ENCODE measurements at places on chromosomes 5 and 9.

- no peak for DNase-seq
Observed at GRCh38 chr5:80064124-80064523, 29.0 kb downstream of the THBS4 start.

GRCh38 chr9:89892920-89893319, 288.1 kb downstream of the GADD45G start:
- DNase-seq = no peak

GRCh38 chr5:68407311-68408239, 192.0 kb downstream of the PIK3R1 start:
- DNase-seq = no peak

DNA sequence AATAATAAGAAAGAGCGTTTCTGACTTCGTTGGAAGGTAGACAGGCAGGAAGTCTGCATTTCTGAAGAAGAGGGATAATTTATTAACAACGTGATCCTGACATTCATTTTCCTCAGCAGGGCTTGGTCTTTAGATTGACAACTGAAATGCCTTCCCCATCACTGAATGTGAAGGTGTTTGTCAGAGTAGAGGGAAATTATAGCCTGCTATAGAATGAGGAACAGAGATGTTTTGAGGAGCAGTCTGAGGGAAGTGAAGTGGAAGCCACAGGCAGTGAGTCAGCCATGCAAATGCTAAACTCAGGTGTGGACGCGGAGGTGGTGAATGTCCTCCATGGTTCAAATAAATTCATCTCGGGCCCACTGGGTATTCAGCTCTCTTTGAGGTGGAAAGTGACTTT, 30.5 kb downstream of the C7 start:
- no peak for DNase-seq

DNA sequence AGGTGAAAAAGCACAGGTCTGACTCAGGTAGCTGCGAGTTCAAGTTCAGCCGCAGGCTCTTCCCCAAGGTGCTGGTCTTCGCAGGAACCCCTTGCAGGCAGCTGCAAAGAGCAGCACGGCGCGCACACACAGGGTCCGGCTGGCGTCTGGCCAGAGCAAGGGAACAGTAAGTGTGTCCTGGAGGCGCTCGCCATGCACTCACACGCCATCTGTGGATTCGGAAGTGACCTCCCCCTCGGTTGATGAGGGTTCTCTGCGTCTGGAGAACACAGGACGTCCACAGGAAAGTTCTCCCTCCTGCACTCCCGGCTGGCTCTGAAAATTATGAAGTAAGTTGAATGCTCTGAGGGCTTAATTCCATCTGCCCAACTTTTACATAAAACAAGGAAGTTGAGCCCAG, 14.0 kb upstream of the EGFL7 start:
- no peak for DNase-seq

- no peak for DNase-seq
Observed at GRCh38 chr9:132266017-132266416, 88.8 kb downstream of the SETX start.

- DNase-seq = no peak
Observed at GRCh38 chr5:7894860-7895259, 25.9 kb downstream of the MTRR start.

DNA sequence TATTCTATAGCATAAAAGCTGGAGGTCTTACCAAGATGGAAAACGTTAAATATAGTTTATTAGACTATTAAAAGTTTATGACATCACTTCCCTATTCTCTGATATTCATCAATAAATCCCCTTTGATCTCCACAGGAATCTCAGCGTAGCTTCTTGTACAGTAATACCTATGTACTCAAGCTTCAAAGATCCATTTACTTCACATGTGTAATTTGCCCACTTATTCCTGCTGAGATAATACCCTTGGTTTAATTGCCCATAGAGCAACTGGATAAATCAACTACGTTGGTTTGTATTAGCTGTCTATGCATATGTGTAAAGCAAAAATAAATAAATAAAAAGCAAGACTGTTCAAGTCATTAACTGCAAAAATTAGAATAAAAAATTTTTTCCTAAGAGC, 219.7 kb downstream of the EFNA5 start:
- DNase-seq = no peak

DNA sequence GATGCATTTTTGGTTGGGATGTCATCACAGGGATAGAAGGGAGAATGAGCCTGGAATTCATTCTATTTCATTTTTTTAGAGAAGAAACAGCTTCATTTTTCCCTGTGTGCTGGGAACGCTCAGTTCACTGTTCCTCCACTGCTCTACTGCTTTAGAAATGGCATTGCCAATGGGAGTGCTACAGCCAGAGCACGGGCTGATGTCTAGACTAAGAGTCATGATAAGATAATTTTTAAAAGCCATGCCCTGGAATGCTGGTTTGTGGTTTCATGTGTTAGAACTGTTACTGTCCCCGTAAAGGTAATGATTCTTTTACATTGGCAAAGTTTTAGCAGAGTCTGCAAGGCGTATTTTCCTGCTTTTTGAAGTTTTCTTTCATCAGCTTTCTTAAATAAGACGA, 119.6 kb downstream of the SEMA6A start:
- no peak for DNase-seq

DNA sequence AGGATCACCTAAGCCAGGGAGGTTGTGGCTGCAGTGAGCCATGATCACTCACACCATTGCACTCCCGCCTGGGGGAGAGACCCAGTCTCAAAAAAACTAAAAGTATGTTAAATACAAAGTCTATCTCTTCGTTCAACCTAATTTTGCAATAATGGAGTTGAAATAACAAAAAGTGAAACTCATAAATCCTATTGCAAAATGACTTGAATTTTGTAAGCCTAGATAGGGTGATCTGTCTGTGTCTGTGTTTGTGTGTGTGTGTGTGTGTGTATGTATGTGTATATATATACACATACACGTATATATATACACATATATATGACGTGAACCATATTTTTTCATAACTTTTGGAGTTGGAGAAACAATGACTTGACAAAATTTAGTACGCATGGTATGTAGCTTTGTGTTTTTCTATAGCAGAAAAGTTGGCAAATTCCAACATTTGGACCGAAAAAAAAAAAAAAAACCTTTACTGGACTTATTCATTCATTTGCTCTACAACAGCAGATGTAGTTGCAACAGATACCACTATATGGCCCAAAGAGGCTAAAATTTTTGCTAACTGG, 76.9 kb upstream of the CDH6 start:
- no peak for DNase-seq

DNA sequence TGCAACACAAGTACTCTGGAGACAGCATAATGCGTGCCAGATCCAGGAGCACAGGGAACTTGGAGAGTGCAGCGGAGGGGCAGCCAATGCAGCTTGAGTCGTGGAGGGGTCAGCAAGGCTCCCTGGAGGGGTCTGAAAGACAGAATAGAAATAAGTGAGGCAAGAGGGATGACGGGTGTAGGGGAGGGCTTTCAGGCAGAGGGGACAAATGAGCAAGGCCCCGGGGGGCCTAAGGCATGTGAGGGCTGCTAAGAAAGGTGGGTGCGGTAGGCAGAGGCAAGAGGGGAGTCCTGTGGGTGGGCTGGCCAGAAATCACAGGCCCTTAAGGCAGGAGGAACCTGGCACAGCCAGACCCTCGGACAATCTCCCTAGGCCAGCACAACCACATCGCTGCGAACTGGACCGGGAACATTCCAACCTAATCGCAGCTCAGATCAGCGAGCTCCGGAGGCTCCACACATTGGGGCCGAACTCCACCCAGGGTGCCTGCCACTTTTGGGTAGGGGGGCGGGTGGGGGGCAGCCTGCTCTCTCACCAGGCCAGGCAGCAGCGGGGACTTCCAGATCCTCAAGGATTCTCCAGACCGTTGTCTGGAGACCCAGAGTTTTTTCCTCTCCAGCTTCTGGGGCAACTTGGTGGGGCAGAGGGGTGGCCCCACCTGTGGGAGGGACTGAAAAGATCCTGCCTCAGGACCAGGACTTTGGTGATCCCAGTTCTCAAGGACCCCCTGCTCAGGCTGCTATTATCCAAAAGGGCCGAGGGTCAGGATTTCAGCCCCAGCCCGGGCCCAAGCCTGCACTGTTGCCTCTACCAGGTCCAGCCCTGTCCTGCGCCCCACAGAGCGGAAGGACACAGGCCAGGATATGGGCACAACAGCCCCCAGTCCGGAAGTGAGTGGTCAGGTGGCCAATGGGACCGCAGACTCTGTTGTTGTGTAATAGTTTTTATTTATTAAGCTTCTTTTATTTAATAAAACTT, 22.7 kb upstream of the CYSTM1 start:
- no peak for DNase-seq

GRCh38 chr5:99169309-99169708, 240.5 kb upstream of the CHD1 start:
- no peak for DNase-seq

DNA sequence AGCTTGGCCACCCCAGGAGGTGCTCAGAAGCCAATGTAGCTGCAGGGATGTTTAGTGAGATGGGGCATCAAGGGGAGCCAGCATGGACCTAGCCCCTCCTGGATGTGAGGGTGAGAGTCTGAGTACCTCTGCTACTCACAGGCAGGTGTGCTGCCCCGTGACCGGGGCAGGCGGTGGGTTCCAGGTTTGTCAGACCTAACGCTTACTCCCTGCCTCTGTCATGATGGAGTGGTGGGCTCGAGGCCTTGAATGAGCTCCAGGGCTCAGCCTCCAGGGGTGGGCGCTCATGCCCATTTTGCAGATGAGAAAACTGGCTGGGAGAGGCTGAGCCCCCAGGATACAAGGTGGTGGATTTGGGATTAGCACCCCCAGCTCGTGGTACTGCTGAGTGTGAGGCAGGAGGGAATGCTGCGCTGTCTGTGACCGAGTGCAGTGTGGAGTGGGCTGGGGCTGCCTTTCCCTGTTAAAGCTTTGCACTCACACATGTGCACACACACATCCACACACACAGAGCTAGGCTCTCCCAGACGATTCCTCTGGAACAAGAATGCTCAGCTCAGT, 1.5 kb downstream of the RXRA start:
- no peak for DNase-seq

- no peak for DNase-seq
Observed at GRCh38 chr9:3502560-3503398, 23.0 kb downstream of the RFX3 start.

GRCh38 chr9:84756171-84756570, 86.6 kb downstream of the NTRK2 start:
- no peak for DNase-seq
